RPMI8226 (cell line): ENCODE measurements at places on chromosomes 2 and 18.

- no peak for DNase-seq
These were observed 92.3 kb upstream of the TFPI start for GRCh38 chr2:187646556-187646955.

GRCh38 chr2:208015475-208015874 lies 9.9 kb downstream of the PLEKHM3 start:
- DNase-seq: no peak

GRCh38 chr18:48887294-48887904 lies 63.4 kb downstream of the SMAD7 start:
- DNase-seq: no peak

- DNase-seq: no peak
These were observed 11.6 kb downstream of the ATG16L1 start for GRCh38 chr2:233263045-233263570.

DNA sequence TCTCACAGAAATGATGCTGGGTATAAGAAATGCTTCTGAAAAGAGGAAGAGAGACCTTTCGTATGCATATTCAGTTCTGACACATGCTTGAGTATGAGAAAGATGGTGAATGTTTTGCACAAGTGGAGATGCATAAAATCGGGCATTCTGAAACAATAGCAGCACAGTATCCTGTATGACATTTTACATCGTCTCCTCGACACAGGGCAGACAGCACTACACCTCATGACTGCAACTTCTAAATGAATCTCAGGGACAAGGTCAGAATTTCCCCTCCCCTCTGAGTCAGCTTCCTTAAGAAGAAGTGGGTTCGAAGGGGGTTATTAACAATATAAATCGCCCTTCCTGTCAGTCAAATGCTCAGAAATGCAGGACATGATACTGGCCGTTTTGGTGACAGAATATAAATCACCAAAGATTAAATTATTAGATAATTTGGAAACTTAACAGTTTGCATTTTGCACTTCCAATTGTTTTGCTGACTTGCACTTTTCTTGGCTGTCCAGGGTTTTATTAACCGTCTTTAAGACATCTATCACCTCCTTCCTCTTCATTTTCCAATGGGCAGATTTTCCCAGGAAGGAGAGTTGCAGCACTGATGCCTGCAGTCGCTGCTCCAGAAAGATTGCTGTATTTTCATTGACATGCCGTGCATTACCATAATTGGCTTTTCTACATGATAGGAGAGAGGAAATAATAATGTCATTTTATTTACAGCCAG lies 57.2 kb downstream of the TSHZ1 start:
- DNase-seq: no peak

DNA sequence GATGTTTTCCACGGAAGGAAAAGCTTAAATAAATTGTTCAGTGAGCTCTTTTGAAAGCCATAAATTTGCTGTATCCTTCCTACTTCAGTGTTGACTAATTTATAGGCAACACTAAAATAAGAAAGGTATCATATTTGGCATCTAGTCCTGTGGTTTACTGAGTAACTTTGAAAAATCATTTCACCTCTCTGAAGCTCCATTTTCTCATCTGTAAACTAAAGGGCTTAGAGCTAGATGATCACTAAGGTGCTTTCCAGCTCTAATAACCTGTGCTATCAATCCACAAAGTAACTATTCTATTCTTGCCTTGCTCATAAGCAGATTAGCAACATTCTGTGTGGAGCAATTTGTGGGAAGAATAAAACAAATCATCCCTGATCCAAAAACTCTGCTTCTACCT lies 3.6 kb upstream of the MYOM1 start:
- no peak for DNase-seq

DNA sequence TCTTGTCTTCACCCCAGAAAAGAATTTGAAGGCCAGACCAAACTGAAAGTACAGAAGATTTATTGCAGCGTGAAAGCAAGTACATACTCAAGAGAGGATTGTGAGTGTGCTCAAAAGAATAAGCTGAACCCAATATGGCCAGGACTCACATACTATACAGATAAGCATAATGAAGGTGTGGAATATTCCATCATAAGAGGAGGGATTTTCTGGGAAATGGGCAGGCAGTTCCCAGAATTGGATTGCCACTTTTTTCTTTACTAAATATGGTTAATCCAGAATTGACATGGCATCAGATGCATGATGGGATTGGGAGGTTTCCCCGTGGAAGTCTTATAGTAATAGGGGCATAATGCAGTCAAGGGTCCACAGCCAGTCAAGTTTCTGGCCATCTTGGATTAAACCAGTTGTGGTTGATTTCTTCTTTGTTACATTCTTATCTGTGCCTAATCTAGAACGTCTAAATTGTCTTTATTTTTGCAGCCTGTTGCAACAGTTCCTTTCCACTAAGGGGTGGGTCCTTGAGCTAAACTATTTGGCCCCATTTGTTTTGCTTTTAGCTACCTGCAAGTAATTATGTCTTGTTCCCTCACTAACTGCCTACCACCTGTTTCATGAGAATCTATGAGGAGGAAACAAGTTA lies 9.0 kb downstream of the SP140L start:
- DNase-seq: no peak

- DNase-seq: peak; percentile 32
These were observed 63.9 kb downstream of the LRRFIP1 start for GRCh38 chr2:237691029-237691907.

- DNase-seq: no peak
These were observed 9.3 kb upstream of the CD226 start for GRCh38 chr18:69956665-69957620.

- DNase-seq: peak; percentile 22
These were observed 76.0 kb upstream of the SESTD1 start for GRCh38 chr2:179340678-179341077.

- DNase-seq: no peak
These were observed 9.7 kb downstream of the ERFE start for GRCh38 chr2:238168196-238169047.

DNA sequence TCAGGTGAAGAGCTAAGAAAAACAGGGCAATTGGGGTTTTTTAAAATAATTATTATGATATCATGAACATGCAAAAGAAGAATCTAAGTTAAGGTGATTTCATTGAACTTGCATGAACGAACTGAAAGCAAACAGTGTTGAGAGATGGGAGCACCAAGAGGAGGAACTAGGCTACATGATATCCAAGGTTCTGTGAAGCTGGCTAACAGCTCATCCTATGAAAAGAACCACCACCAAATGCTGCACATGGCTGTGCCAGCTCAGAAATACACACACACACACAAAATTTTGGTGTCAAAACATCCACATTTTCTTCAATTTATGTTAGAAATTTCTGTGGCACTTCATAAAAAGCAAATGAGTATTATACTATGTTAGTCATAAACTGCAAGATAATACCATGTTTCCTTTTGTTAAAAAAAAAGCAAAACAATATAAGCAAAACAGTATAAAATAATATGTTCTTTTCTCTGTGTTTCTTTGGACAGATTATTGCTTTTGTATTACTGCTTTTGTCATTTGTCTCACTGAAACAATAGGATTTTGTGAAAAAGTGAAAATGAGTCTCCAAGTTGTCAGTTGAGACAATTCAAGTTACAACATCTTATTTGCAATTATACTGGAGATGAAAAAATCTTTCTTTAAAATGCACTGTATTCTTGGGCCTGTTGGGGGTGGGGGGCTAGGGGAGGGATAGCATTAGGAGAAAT lies 12.6 kb upstream of the TTC32 start:
- DNase-seq: no peak

GRCh38 chr2:122213312-122213711 lies 457.9 kb downstream of the TSN start:
- DNase-seq: no peak
